Tibial nerve (tissue), 4 donors: ENCODE measurements at places on chromosomes 7 and 10. TPM values are rescaled to one million over a fixed set of nuclear protein-coding genes. Genes with fewer than 3 reads are reported as not detected.

DNA sequence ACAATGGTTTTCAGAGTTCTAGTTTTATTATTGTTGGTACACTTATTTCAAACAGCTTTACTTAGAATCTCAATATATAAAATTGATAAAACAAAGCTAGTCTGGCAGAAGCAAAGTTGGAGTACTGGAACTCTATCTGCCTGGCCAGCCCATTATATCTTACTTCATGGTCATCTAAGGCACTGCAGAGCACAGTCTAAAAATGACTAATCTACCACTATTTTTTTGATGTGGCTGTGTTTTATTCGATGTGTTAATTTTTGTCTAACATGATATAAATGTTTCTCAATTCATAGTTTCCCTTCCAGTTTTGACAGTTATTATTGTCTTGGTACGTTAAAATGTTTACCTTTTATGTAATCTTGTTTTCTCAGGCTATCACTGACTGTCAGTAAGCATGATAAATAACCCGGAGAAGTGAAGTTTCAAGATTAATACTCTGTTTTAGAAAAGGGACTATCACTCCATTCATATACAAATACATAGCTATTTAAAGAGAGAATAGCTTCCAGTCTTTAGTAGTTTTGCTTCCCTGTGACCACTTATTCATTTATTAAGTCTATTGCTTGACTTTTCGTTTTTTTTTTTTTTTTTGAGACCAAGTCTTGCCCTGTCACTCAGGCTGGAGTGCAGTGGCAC, 60.6 kb upstream of the CSTF2T start:
- no peak for DNase-seq
- no peaks in the 10 kb centered on the region for H3K36me3 ChIP-seq
- no peak overlapping the region for H3K4me3 ChIP-seq

GRCh38 chr10:127337801-127338200, 141.4 kb upstream of the INSYN2A start:
- H3K4me3 ChIP-seq, result no peak overlapping the region
- DNase-seq, result no peak
- no peak overlapping the region for H3K27ac ChIP-seq
- H3K27me3 ChIP-seq, result no peaks in the 10 kb centered on the region
- no peaks in the 10 kb centered on the region for H3K4me1 ChIP-seq

DNA sequence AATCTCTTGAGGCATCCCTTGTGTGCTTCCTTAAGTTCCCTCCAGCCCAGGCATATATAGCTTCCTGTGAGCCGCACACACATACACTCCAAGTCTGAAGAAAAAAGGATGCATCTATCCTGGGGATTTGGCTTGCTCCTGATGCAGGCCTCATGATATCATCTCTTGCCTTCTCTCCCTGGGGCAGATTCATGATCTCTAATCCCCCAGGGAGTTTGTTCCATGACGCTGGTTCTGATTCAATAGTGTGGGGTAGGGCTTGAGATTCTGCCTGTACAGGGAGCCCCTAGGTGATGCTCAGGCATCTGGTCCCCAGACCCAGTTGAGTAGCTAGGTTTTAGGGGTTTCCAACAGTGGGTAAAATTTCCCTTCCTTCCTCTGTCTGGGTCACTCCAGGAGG, 1.5 kb downstream of the PON1 start:
- H3K4me3 ChIP-seq, result no peak overlapping the region
- no peak overlapping the region for H3K27ac ChIP-seq
- no peak for DNase-seq
- peaks cover 9% of the 10 kb centered on the region for H3K27me3 ChIP-seq
- no peaks in the 10 kb centered on the region for H3K36me3 ChIP-seq

DNA sequence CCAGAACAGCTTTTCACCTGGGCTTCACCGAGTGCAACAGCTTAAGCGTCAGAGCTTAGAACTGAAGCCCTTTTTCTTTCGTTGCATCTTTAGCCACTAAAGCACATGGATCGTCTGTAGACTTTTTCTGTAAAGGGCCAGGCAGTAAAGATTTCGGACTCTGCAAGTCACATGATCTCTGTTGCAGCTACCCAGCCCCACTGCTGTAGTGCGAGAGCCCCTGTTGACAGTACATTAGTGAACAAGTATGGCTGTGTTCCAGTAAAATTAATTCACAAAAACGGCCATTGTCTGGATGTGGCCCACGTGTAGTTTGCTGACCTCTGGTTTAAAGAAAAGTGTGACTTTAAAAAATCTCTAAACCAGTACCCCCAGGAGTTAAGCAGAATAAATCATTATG, 39.4 kb downstream of the FBH1 start:
- H3K27me3 ChIP-seq, result no peaks in the 10 kb centered on the region
- H3K36me3 ChIP-seq, result peaks cover 94% of the 10 kb centered on the region
- DNase-seq, result no peak

Gene CYP3A7
- not detected for total RNA-seq

Gene STRIP2
- 0.42 TPM for total RNA-seq

- H3K27ac ChIP-seq, result no peak overlapping the region
- H3K27me3 ChIP-seq, result no peaks in the 10 kb centered on the region
- H3K4me1 ChIP-seq, result no peaks in the 10 kb centered on the region
- H3K36me3 ChIP-seq, result no peaks in the 10 kb centered on the region
- H3K4me3 ChIP-seq, result no peak overlapping the region
These were observed 27.3 kb downstream of the NAPEPLD start for GRCh38 chr7:103121641-103122040.

DNA sequence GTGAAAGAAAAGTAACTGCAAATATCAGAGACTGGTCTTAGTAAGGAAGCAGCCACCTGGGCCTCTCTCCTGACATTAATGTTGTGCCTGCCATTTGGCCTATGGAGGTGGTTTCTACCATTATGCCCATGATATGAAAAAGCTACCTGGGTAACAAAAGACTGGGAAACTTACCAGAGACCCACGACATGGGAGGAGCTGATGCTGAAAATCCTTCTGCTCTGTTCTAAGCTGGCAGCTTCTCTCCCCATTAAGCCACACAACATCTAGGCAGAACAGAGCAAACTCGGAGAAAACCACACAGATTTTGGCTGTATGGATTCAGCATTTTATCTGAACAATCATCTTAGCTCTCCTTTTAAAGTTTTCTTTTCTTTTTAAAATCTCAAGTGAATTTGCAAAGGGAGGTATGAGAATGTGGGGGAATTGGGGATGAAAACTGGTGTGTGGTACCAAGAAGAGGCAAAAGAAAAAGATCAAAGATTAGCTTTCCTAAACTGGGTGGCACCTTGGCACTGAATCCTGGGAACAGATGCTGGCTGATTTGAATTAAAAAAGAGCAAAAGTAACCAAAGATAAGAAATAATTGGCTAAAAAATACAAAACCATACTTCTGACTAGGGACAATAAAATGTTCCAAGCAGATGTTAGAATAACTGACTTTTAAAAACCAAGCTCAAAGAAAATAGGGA, 128.6 kb upstream of the ANKRD1 start:
- H3K36me3 ChIP-seq, result no peaks in the 10 kb centered on the region
- H3K4me1 ChIP-seq, result peaks cover 6% of the 10 kb centered on the region
- DNase-seq, result no peak
- no peak overlapping the region for H3K4me3 ChIP-seq
